ENCODE measurements at places on chromosomes 7 and 10. TPM values are rescaled to one million over a fixed set of nuclear protein-coding genes. Genes with fewer than 3 reads are reported as not detected.

Gene PDE1C
- 100 TPM for total RNA-seq

Gene SPDYE2
- not detected for total RNA-seq

Gene SPDYE16
- 0.08 TPM for total RNA-seq

Gene SPAM1
- total RNA-seq: not detected
